Erythroblast (primary cell): ENCODE measurements at places on chromosomes 7 and 10.

DNA sequence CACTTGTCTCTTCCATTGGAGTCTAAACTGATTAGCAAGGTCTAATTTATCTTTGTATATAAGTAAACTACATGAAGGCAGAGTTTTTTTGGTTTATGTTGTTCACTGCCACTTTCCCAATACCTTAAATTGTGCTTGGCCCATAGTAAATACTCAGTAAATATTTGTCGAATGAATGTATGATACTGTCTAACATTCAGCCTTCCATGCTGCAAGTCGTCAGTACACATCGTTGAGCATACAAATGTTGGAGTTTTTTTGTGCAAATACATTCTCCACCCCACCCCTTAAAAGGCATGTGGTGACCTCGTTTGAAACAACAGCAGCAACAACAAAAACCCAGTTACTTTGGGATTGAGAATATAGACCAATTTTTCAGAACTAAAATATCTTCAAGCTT is 17.4 kb upstream of the IGF2BP3 start:
- no peak for DNase-seq

DNA sequence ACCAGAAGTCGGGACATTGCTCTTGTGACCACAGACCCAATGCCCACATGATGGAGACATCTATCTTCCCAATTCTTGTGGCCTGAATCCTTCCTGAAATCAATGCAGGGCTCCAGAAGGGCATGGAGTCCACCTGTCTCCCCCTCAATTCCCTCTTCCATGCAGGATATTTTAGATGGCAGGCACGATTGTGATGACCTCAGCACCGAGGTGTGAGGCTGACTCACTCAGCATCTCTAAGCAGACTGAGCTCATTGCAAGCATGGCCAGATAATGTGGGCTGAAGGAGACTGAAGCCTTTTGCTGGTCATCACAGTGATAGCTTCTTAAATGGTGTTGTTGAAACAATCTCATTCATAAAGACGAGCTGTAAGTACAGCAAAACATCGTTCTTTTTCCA is 374.9 kb upstream of the PODXL start:
- no peak for DNase-seq

GRCh38 chr10:5481121-5481520 is 18.2 kb downstream of the CALML5 start:
- no peak for DNase-seq

GRCh38 chr7:77222819-77223218 is 23.2 kb upstream of the FGL2 start:
- DNase-seq, result no peak

DNA sequence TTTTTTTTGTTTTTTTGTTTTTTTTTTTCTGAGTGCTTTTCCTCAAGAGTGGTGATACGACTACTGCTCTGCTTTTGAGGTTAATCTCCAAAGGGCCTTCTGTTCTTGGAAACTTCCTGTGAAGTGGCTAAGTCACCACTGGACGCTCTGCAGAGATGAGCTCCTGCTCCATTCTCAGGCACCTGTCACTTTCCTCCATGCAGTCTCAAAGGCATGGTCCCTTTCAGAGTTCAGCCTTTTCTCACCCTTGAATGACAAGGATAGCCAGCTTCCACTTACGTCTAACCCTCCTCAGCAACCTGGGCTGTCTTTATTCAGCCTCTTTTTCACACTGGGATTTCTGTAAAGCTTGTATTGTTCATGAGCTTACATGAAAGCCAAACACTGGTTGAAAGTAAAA is 65.8 kb downstream of the BMPER start:
- no peak for DNase-seq

GRCh38 chr10:2873769-2874168 is 193.6 kb upstream of the PFKP start:
- no peak for DNase-seq

GRCh38 chr10:30467651-30468338 is 33.8 kb downstream of the MAP3K8 start:
- no peak for DNase-seq

GRCh38 chr7:23530405-23530804 is 1.4 kb downstream of the TRA2A start:
- peak; percentile 72 for DNase-seq

- no peak for DNase-seq
Observed at GRCh38 chr10:101222683-101223273, 6.5 kb downstream of the LBX1 start.

- peak; percentile 11 for DNase-seq
Observed at GRCh38 chr7:118104812-118105441, 79.0 kb upstream of the LSM8 start.

- no peak for DNase-seq
Observed at GRCh38 chr10:5400468-5401240, 4.0 kb downstream of the TUBAL3 start.

DNA sequence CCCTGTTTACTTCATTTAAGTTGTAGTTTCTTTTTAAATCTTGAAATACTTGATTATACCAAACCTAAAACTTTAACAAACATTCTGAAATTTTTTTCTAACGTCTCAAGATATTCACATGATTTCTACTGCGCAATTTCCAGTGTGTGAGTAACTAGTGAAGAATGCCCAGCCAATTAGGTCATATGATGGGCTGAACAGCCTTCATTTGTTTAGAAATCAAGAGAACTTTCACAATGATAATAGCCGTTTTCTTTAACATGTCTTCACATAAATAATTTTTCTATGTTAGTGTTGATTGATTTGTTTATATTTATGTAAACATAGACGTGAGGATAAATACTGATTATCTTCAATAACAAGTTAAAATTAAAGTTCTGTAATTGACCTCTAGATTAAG is 21.8 kb downstream of the STAM start:
- peak; percentile 68 for DNase-seq
